NCI-H446 treated with DMSO at 0.1 percent for 48 hours (cell line): ENCODE measurements at places on chromosomes 13 and 19.

DNA sequence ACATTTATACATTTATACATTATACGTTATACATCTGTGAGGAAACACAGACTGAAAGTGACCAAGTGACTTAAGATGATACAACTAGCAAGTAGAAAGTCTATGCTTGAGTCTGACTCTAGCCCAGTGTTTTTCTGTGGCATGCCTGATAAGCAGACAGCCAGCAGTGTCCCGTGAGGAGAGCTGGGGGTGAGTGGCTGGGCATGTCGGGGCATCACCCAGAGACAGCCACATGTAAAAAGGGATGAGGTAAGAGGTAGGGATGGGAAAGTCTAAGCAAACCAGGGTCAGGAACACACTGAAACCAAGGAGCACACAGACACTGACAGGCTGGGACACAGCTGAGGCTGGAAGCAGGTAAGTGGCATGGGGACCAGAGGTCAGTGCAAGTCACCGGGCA is 333.2 kb downstream of the FOXO1 start:
- no peak for DNase-seq

GRCh38 chr13:66765559-66765958 is 464.6 kb downstream of the PCDH9 start:
- no peak for DNase-seq

DNA sequence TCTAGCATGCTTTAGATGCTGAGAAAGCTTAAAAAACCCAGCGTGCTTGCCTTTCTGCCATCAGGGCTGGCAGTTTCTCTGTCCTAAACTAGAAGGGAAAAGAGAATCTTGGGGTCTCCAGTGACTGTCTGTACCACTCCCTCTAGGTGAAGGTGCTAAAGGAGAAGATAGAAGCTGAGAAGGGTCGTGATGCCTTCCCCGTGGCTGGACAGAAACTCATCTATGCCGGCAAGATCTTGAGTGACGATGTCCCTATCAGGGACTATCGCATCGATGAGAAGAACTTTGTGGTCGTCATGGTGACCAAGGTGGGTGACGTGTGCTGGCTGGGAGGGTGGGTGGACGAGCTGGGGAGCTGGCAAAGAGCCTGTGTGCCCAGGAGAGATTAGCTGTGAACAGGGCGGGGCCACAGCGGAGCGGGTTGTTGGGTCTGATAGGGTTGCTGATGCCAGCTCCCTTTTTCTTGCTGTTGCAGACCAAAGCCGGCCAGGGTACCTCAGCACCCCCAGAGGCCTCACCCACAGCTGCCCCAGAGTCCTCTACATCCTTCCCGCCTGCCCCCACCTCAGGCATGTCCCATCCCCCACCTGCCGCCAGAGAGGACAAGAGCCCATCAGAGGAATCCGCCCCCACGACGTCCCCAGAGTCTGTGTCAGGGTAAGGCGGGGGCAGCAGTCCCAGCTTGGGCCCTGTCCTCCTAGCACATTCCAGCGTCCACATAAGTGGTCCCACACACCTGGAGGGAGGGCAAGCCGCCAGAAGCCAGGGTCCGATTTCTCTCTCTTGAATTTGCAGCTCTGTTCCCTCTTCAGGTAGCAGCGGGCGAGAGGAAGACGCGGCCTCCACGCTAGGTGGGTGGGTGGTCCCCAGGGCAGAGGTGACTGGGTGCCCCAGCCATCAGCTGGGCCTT is 2.3 kb downstream of the RAD23A start:
- DNase-seq: no peak

DNA sequence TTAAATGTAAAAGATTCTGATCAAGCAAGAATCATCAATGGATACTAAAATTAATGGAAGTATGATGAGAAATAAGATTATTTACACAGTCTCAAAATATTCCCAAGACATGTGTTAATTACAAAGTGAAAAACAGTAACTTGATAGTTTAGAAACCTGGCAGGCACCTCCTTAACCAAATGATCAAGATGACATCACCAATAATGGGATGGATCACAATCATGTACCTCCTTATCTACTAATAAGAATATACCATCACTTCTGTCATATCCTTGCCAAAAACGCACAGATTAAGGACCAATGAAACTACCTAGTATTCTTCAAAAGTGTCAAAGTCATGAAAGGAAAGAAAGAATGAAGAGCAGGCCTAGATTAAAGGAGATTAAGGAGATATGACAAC is 30.0 kb downstream of the TSC22D1 start:
- no peak for DNase-seq

GRCh38 chr19:19911150-19911549 is 10.4 kb downstream of the ZNF93 start:
- DNase-seq: no peak

DNA sequence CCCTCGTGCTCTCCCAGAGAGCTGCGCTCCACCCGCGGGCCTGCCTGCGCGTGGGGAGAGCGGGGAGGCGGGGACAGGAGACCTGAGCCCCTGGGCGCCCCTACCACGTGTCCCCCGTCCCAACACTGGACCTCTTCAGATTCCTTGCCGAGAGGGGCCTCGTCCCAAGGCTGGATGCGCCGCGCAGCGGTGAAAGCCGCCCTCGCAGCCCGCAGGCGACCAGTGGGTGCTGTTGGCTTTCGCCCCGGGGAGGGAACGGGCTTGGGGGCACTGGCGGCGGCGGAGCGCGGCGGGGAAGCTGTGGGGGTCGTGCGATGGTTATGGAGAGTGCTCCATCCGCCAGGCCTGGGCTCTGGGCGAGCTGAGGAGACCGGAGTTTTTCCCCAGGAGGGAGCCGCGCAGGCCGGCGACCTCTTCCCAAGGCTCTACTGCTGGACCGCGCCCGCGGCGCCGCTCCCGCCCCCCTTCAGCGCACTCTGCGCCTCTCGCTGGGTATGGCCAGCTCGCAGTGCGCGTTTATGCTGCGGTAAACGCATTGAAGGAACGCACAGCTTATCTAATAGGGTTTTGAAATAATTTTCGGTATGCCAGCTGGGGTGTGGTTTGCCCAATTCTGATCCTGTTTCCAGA is 17.2 kb upstream of the RNF17 start:
- DNase-seq: no peak

DNA sequence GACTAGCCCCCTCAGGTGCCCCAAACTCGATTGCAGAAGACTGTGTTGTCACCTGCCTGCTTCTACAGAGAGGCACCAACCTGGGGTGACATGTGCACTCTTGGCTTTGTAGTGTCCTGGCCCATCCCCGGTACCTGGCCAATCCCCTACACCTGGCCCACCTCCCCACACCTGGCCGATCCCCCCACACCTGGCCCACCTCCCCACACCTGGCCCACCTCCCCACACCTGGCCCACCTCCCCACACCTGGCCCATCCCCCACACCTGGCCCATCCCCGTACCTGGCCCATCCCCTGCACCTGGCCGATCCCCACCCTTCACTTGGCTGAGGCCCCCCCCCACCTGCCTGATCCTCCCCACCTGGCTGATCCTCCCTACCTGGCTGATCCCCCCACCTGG is 25.4 kb downstream of the ATP11A start:
- no peak for DNase-seq

- DNase-seq: no peak
These were observed 820.5 kb upstream of the ATXN8OS start for GRCh38 chr13:69287050-69287698.
